ENCODE measurements at places on chromosomes 1 and 21.

GRCh38 chr1:248697907-248698306 is 4.7 kb downstream of the OR14I1 start:
- no peak for DNase-seq

DNA sequence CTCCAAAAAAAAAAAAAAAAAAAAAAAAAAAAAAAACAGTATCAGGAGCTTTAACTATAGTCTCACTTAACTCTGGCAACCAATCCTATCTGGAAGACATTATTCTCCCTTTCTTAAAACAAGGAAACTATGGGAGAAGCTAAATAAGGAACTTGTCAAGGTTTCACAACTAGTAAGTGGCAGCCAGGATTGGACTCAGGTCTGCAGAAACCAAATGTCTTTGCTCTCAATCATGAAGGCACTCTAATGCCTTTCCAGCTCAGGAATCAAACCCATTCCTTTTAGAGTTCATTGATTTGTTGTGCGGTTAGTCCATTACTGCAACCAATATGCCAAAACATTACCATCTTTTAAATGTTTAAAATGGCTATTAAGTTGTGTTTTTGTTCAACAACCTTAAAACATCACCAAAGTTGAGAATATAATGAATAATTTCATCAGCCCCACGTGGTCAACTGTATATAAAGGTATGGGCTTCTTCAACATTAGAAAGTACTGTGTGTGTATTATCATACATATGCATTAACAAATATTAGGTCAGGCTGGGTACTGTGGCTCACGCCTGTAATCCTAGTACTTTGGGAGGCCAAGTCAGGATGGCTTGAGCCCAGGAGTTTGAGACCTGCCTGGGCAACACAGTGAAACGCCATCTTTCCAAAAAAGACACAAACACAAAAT is 1.5 kb downstream of the EPRS1 start:
- no peak for DNase-seq

- DNase-seq, result no peak
Measured at GRCh38 chr21:38992737-38993136, 187.0 kb downstream of the ETS2 start.

DNA sequence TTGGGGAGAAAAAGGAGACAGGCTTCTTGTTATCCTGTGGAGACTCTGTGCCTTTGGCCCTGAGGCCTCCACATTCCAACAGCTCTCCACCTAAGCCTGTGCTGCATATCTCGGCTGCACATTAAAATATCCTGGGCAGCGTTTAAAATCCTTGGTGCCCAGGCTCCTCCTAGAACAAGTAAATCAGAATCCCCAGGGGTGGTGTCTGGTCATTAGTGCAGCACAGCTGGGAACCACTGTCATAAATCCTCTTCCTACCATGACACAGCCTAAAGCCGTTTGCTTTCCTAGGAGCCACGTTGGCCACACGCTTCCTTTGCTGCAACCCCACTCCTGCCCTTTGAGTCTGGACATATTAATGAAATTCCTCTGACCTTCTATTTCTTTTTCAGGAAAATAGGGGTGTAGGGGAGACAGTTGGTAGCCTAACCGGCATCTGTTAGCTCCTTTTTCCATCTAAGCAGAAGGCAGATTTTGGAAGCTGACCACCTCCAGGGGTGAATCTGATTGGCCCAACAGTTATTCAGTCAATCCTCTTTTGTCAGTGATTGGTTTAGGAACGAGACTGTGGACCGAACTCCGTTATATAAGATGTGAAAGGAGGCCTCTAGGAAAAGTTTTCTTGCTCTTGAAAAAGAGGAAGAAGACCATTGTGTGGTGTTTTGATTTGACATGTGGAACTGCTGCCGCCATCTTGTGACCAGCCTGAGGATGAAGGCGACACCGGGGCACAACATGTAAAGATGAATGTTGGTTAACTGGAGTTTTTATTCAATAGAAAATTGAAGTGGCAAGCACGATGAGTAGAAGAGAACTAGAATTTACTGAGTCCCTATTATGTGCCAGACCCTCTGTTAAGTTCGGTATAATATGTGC is 41.9 kb downstream of the JUN start:
- DNase-seq, result no peak
